ENCODE measurements at places on chromosomes 12 and 14.

DNA sequence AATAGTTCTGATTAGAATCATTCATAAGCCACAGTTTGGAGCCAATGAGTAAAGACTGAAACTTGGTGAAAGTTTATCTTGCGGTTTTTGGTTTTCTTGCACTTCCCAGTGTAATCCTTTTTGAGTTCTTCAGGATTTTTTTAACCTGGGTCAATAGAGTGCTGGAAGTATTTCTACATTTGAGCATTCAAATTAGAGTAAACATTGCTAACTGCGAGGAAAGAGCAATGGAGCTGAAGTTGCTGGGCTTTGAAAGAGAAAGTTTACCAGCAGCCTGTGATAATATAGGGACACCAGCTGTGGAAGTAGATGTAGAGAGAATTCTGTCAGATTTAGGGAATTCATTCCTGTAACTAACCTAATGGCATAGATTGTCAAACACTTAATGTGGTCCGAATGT, 30.3 kb downstream of the ANO6 start:
- DNase-seq: no peak

GRCh38 chr14:103002578-103003350, 54.6 kb downstream of the CDC42BPB start:
- DNase-seq: no peak

GRCh38 chr12:123986374-123986965, 13.5 kb downstream of the ZNF664 start:
- DNase-seq: no peak

GRCh38 chr12:61713121-61713520, 547.1 kb upstream of the USP15 start:
- DNase-seq: no peak

DNA sequence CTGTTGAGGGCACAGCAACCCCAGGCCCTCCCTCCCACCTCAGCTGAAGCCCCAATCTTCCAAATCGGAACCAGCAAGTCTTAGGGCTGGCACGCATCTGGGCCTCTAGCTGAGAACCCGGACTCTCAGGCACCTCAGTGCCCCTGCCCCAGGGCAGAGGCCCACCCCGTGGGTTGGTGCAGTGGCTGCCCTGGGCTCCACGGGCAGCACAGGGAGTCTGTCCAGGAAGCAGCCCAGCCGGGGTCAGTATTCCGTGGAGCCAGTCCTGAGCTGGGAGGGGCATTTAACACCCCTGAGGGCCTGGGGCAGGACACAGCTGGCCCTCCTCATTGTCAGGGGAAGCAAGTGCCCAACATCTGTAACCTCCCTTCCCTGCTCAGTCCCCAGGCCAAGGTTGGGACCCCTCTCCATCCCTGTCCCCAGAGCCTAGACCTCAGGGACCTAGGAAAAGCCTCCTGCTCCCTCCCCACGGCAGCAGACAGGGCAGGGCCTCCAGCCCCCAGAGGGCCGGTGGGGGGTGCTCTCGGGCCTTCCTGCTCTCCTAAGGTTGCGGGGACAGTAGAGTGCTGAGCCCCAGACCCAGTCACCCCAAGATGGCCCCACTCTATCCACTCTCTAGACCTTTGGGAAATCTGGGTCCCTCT, 36.5 kb downstream of the SLC6A12 start:
- no peak for DNase-seq

- no peak for DNase-seq
Observed at GRCh38 chr14:92282669-92283068, 40.3 kb upstream of the SLC24A4 start.

GRCh38 chr14:47746986-47747385, 71.6 kb upstream of the MDGA2 start:
- no peak for DNase-seq

GRCh38 chr12:89960011-89960507, 251.4 kb upstream of the ATP2B1 start:
- DNase-seq: no peak

- DNase-seq: peak; percentile 66
Observed at GRCh38 chr12:52207895-52208294, 16.1 kb upstream of the KRT80 start.

DNA sequence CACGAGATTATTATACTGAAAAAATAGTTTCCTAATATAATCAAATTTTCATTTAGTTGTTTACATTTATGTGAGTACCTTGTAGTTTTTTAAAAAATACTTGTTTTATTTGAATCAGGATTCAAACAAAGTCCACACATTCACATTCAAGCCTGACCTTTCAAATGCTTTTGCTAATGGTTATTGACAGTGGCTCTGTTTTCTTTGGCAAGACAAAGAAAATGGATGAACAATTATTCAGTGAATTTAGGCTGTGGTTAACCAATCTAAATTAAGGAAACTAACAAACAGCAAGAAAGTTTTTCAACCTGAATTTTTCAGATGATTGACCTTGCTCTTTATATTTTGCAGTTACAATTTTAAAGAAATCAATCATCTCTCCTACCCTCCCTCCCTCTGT, 9.7 kb downstream of the SLC4A8 start:
- DNase-seq: no peak

DNA sequence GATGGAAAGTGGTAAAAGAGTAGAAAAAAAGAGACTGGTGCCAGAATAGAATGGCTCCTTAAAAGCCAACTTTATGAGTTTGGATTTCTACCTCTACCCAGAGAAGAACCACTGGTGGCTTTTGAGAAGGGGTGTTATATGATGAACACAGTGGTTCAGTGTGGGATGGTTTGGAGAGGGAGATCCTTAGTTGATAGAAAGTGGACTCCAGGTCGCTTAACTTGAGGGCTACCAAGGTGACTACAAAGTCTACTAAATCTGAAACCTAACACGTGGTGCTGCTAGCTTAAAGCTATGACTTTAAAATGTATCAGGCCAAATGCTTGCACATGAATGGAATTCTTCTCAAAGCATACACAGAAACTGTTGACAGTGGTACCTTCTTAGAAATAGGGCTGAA, 8.4 kb downstream of the SPTB start:
- no peak for DNase-seq

GRCh38 chr12:57604454-57604991, at the start of gene DTX3:
Gene DTX3, plus strand, starts transcription at chr12:57604824. Its CDS starts 1,694 bp downstream, at chr12:57606518.
- DNase-seq: peak; percentile 50

DNA sequence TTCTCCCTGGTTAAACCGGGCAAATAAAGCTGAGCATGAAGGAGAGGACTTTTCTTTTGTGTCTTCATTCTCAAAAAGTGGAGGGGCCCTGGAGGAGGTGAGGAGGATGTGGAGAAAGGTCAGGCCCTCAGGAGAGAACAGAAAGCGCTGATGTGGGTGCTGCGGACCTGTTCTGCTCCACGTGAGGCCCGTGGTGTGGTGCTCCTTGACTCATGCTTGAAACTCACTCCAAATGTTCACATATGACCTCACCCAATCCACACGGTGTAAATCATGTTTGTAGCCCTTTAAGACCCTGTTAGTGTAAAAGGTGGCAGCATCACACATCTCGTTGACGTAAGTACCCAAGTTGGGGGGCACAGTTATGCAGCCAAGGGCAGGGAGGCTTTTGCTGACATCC, 126.2 kb downstream of the FOXN3 start:
- DNase-seq: no peak

- DNase-seq: peak; percentile 50
Observed at GRCh38 chr12:57057067-57057751, 7.3 kb upstream of the MYO1A start.

DNA sequence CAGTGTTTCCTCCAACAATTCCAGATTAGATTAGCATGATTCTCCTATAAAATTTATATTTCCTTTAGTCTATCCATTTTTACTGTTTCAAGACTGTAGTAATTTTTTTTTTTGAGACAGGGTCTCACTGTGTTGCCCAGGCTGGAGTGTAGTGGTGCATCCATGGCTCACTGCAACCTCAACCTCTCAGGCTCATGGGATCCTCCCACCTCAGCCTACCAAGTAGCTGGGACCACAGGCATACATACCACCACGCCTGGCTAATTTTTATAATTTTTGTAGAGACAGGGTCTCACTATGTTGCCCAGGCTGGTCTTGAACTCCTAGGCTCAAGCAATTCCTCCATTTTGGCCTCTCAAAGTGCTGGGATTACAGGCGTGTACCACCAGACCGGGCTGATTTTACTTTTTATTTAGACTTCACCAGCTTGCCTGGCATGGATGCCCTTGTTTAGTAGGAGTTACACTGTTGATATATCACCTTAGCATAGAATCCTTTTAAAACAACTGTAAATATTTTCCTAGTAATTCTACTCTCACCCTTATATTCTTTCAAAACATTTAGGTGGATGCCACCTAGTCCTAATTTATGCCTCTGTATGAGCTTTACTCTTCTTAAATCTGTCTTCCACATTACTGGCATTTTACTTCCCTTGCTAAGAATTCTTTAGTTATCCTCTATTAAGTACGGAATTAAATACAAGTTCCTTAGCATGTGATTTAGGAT, 55.8 kb upstream of the LIMA1 start:
- DNase-seq: no peak
